NCI-H2081 treated with DMSO at 0.1 percent for 48 hours (cell line): ENCODE measurements at places on chromosomes 2 and 18.

GRCh38 chr2:110124939-110125691 lies 9.5 kb upstream of the MALL start:
- no peak for DNase-seq

- DNase-seq = no peak
These were observed 258.0 kb upstream of the SIX2 start for GRCh38 chr2:45267062-45267792.

DNA sequence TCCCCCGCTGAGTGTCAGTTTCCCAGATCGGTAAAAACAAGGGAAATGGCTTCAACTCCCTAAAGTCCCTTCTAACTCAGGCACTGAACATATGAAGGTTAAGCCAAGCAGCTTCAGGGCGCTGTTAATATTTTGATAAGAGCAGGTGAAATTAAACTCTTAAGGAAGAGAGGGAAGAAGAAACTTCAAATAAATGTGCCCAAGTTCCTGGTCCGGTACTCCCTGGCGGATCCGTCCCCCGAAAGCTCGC lies 564 bp downstream of the TRABD2A start:
- DNase-seq = no peak

- no peak for DNase-seq
These were observed 6.1 kb upstream of the CUL3 start for GRCh38 chr2:224591220-224591619.

DNA sequence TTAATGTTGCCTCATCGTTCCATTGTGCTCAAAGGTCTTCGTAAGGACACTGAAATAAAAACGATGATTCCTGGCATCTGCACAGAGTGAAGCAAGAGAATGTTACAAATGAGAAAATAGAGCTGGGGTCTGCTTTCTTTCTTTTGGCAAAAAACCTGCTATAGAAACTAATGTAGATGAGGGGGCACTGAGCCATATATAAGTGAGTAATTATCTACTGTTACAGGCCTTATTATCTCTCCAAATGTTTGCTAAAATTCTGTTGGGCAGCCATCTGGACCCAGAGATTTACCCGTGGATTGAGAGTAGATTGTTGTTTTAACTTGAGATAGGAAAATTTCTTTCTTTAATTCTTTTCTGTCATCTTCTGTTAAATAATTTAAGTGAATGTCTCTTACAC lies 472.5 kb upstream of the PIK3C3 start:
- no peak for DNase-seq

- DNase-seq = no peak
These were observed 863.2 kb downstream of the SUCLG1 start for GRCh38 chr2:83595926-83596325.

GRCh38 chr2:104638859-104639202 lies 215.1 kb upstream of the POU3F3 start:
- DNase-seq = no peak

DNA sequence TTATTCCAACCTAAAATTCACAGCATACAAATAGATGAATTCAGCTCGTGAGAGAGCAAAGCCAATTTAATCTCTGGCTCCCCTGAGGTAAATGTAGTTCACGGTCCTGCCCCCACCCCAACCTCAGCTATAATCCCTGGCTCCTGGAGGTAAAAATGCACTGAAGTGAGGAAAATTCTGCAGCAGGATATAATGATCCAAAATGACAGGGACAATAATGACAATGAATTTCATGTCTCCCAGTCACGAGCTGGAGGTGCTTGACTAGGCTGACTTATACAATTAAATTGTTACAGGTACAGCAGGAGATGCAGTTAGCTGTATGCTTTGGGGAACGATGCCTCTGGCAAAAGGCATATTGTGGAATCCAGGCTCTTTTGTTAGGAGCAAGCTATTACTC lies 82.0 kb downstream of the GPD2 start:
- no peak for DNase-seq

DNA sequence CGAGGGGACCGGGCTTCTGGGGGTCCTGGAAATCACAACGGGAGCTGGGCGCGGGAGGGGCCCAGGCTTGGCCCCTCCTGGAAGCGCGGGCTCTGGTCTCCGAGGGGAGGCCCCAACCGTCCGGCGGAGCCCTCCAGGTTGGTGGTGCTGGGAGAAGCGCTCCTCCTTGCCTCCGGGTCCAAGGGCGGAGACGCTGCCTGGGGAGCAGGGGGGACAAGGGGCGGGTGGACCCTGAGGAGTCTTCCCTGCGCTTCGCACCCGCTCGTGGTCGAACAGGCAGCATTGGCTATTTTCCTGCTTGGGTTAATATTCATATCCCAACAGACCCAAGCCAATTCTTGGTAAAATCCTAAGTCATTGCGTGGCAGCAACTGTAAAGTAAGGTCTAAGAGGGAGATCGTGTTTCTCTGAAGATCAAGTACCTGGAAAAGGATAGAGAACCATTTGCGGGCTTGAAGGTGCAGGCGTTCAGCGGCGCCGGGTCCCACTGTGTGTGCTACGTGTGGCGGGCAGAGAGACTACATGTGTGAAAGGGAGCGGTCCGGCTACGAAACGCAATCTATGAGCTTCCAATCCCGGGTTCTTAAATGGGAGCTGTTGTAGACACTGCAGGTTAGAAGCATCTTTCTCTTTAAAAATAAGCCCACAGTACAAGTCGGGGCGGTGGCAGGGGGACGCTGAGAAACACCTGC lies 805 bp downstream of the CIDEA start:
- DNase-seq = no peak

DNA sequence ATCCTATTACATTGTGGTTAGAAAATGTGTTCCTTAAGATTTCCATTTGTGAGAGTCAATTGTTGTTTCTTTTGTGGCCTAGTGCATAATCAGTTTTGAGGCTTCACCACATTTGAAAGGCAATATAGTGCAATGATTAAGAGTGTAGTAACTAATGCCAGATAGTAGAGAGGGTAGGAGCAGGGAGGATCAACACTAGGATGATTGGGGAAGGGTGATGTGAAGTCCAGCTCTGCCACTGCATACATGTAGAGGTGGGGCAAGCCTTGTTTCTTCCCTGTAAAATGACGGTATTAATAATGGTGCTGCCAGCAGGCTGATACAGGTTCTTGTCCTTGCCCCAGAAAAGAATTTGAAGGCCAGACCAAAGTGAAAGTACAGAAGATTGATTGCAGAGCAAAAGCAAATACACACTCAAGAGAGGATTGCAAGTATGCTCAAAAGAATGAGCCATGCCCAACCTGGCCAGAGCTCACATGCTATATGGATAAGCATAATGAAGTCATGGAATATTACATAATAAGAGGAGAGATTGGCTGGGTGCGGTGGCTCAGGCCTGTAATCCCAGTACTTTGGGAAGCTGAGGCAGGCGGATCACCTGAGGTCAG lies 8.0 kb downstream of the SP100 start:
- no peak for DNase-seq

- no peak for DNase-seq
These were observed 149.0 kb upstream of the TMEM200C start for GRCh38 chr18:6044319-6044718.

DNA sequence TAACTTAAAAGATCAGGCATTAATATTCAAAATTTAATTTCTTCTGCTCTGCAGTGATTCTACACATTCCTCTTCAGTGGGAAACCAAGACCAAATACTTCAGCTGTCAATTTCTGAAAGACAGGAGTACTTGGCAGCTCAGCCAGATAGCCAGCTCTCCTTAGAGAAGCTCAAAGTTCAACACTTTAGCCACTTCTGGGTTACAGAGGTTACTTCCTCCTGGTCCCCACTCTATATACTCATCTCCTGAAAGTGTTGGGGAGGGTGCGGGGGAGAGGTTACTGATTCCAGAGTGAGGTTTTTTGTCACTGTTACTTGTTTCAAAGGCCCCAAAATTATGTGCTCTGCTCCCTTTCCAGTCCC lies 4.1 kb downstream of the CYTIP start:
- no peak for DNase-seq

DNA sequence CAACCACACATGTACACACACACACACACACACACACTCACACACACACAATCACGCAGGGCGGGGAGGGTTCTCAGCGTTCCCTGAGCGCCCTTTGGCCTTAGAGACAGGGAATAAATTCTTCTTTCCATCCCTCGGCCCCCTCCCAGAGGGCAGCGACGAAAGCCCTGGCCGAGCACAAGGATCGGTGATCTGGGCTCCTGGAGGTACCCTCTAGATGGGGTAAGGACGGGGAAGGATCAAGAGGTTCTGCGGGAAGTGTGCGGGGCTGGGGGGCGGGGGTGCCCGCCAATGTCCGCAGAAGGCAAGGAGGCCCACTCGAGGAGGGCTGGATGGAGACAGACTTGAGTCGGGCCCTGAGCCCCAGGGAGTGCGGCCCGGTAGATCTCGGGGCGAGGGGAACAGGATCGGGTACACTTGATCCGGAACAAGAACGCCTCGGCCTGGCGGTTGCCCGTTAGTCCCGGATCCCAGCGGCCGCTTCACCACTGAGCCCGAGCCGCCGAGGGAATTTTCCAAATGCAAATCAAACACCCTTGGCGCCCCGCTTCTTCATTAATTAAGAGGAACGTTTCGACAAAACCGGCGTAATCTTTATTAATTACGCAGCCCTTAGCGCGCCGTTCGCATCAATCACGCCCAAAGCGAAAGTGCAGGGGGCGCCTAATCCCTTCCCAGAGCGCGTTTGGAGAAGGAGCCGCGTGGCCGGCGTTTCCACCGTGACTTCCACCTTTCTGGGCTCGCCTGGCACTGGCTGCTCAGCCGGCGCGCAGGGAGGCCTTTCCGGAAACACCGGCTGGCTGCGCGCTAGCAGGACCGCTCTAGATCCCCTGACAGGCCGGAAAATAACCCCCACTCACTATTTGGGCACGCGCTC lies 7.0 kb upstream of the PAX3 start:
- no peak for DNase-seq

GRCh38 chr2:191521608-191522208 lies 156.2 kb upstream of the NABP1 start:
- DNase-seq = no peak

- no peak for DNase-seq
These were observed 422.5 kb downstream of the LPIN1 start for GRCh38 chr2:12168791-12169388.

- no peak for DNase-seq
These were observed 253.3 kb upstream of the REV1 start for GRCh38 chr2:99743146-99743545.

DNA sequence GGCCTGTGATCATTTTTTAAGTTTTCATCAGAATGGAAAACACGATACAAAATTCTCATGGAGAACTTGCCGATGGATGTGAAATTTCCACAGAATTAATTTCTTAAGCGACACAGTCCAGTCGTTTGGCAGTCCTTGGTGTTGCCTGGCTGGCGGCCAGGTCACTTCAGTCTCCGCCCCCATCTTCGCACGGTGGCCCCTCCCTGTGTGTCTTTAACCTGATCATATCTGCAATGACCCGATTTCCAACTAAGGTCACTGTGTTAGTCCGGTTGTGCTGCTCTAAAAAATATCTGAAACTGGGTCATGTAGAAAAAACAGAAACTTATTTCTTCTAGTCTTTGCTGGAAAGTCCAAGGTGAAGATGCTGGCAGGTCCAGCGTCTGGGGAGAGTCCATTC lies 44.5 kb upstream of the COPS8 start:
- DNase-seq = no peak

GRCh38 chr18:3306391-3306790 lies 44.5 kb downstream of the MYL12B start:
- no peak for DNase-seq

DNA sequence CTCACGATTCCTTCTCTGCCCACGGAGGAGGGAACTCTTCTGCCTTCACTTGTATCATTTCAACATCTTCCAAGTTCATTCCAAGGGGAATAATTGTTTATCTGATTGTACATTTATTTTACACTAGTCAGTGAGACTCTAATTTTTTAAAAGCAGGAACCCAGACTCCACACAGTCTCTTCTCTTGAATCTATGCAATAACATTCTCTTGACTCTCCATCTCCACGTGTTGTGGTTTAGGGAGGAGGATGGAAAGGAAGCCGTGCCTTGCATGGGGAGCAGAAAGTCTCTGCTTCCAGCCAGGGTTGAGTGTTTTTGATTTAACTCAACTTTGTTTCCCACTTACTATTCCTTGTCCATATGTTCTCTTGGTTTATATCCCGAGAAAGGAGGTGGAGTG lies 131.1 kb upstream of the RIOK3 start:
- no peak for DNase-seq
